Fibroblast of gingiva (primary cell): ENCODE measurements at places on chromosomes 2 and 18.

- DNase-seq, result peak; percentile 54
Observed at GRCh38 chr2:43524177-43524965, 71.5 kb downstream of the THADA start.

- no peak for DNase-seq
Observed at GRCh38 chr2:148512501-148512900, 132.1 kb upstream of the EPC2 start.

DNA sequence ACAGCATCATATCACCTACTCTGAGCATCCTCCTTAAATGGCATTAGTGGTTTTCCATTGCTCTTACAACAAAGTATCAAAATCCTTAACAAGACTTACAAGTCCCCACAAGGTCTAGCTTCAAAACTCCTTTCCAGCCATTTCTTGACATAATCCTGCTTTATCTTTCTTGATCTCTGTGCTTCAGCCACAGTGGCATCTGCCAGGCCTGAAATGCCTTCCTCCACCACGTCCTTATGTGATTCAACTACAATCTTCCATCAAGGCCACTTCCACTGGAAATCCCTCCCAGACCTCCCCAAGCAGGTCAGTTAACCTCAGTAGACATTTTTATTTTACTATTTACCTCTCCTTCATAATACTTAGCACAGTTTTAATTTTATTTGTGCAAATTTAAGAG is 83.8 kb upstream of the CCDC150 start:
- DNase-seq, result no peak

- no peak for DNase-seq
Observed at GRCh38 chr18:45658756-45659155, 43.5 kb downstream of the SLC14A2 start.

- DNase-seq, result no peak
Observed at GRCh38 chr2:217412277-217412676, 552.4 kb upstream of the TNP1 start.

- DNase-seq, result peak; percentile 17
Observed at GRCh38 chr18:34600158-34600557, 109.9 kb upstream of the DTNA start.

GRCh38 chr2:85269959-85270358 is 57.8 kb downstream of the TGOLN2 start:
- DNase-seq, result no peak

GRCh38 chr2:85814802-85815550 is 61.2 kb downstream of the ATOH8 start:
- DNase-seq, result no peak

GRCh38 chr18:3055816-3056215 is 42.9 kb upstream of the LPIN2 start:
- no peak for DNase-seq

DNA sequence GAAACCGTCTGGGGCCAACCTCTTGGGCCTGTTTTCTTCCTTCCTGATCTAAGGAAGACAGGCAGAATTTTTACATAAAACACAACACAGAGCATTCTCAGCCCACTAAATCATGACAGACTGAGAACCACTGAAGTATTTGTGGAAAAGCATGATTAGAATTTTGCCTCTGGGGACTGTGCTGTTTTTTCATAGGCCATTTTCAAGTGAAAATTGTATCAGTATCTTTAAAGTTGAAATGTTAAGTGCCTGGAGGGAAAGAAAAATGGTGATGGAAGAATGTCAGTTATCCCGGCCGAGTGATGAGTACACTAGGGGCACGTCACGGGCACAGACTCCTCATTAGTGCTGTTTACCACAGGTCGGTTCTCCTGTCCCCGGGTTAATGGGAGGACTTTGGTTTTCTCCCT is 36.9 kb downstream of the EHD3 start:
- DNase-seq, result peak; percentile 12

- no peak for DNase-seq
Observed at GRCh38 chr2:3001615-3002560, 375.7 kb downstream of the EIPR1 start.

GRCh38 chr2:200961674-200962073 is 1.8 kb downstream of the ORC2 start:
- DNase-seq, result peak; percentile 7

DNA sequence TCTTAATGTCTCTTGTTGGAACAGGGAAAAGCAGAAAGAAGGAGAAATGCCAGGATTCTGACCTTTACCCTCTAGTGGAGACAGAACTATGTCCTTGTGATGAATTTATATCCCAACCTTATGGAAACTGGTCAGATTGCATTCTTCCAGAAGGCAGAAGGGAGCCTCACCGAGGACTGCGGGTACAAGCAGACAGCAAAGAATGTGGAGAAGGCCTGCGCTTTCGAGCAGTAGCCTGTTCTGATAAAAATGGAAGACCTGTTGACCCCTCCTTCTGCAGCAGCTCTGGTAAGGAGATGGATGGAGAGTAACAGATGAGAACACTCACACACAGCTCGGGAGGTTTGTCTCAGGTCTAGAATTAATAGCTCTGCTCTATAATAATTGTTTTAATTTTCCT is 552.7 kb upstream of the HNMT start:
- no peak for DNase-seq

GRCh38 chr2:126827371-126827770 is 71.3 kb upstream of the TEX51 start:
- no peak for DNase-seq

GRCh38 chr2:128377071-128377910 is 58.6 kb upstream of the HS6ST1 start:
- no peak for DNase-seq

GRCh38 chr2:241519669-241520068 is 11.3 kb upstream of the STK25 start:
- DNase-seq, result no peak

GRCh38 chr2:146068051-146068450 is 1548.1 kb upstream of the ZEB2 start:
- no peak for DNase-seq

GRCh38 chr18:68507781-68508180 is 207.1 kb downstream of the TMX3 start:
- peak; percentile 40 for DNase-seq

DNA sequence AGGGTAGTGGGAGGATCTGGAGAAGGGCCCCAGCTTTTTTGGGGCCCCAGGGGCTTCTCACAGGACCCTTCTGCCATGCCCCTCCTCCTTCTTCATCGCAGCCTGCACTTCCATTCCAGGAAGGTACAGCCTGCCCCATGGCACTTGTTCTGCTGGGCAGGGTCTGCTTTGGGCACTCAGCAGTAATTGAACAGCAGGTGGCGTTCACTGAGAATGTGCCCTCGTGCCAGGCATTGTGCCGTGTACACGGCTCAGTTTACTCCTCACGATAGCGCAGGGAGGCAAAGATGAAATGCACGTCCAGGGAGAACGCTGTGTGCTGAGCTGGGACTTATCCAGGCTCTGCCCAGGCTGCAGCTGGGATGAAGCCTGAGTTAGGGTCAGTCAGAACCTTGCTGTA is 54.8 kb upstream of the ASB18 start:
- DNase-seq, result no peak

GRCh38 chr2:120348737-120349439 is 3.0 kb downstream of the INHBB start:
- DNase-seq, result no peak

DNA sequence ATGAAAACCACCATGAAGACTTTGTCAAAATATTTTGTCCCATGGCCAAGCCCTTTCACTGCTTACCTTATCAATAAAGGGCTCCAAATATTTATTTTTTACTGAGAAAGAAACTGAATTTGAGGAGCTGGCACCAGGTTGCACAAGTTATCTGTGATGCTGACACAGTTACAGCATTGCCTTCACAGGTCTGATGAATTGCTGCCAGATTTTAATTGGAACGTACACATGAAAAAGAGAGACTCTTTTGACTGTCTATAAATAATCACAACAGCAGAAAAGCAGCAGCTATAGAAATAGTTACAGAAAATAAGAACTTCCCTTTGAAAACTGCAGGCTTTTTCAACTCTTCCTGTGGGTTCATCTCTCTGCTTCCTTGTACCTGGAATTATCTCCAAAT is 23.9 kb downstream of the TMEM200C start:
- DNase-seq, result no peak

- no peak for DNase-seq
Observed at GRCh38 chr2:56449002-56449431, 265.2 kb downstream of the CCDC85A start.

GRCh38 chr18:74731097-74731496 is 133.4 kb downstream of the ZNF407 start:
- peak; percentile 28 for DNase-seq
